ENCODE measurements at places on chromosomes 6 and 20. TPM values are rescaled to one million over a fixed set of nuclear protein-coding genes. Genes with fewer than 3 reads are reported as not detected.

F13A1 gene
- not detected for polyA plus RNA-seq

CPXM1 gene
- not detected for polyA plus RNA-seq

PHACTR3 gene
- polyA plus RNA-seq = not detected

OPRL1 gene
- polyA plus RNA-seq = 0.58 TPM

FAM229B gene
- polyA plus RNA-seq = 5.2 TPM

Measured in CD4-positive, CD25-positive, alpha-beta regulatory T cell (primary cell).